Stimulated activated CD8-positive, alpha-beta memory T cell treated with anti-CD3 and anti-CD28 coated beads, Interleukin-4, amount 100 ng/mL, for 1 hour (primary cell): ENCODE measurements at places on chromosomes 12 and 14.

- DNase-seq: no peak
Observed at GRCh38 chr12:104928036-104928745, 29.9 kb downstream of the SLC41A2 start.

GRCh38 chr12:65015850-65016249, 105.3 kb downstream of the WIF1 start:
- DNase-seq: no peak

DNA sequence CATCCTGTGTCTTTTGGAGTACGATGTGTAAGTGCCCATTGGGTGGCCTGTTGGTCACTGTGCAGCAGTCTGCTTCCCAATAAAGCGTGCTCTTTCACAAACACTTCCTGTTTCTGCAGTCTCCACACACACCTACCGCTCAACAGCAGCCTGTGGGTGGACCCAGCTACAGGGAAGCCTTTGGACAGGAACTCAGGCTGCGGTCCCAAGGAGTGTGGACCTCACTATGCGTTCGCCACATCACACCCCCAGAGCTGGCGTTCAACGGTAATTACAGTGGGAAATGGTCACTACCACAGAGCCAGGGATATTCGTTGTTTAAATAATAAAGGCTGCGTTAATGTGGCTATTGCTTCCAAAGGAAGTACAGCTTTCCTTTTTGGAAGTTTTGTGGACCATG, 16.2 kb downstream of the PSMC1 start:
- DNase-seq: no peak

DNA sequence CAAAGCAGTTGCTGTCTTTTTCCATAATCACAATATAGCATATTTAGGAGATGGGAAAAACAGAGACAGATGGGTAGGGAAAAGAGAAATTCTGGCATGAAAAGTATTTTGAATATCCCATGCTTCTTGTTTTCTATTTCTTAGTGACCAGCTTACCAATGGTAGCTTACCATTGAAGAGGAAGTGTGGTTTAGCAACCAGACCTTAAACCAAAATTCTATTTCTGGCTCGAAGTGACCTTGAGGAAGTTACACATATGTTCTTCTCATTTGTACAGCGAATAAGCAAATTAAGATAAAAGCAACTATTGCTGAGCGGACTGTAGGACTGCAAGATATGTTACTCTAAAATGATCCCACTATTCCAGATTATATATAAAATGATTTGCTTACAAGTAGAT, 82.9 kb downstream of the FGD4 start:
- no peak for DNase-seq

DNA sequence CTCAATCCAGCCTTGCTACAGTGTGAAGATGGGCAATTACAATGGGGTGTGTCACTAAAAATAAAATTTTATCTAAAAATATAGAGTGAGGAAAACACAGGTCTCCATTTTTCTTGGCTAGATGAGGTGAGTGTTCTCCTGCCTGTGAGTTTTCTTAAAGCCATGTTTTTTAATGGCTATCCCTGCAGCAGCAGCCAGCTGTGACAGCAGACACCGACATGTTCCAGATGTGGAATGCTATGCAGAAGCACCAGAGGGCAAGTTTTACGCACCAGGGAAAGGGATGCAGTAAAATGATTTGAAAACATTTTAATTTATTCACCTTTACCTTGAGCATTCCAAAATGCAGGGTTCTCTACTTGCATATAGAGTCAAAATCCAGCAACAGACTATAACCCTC, 577.0 kb upstream of the STXBP6 start:
- DNase-seq: no peak

- no peak for DNase-seq
Observed at GRCh38 chr14:93054006-93054405, 61.7 kb downstream of the ITPK1 start.

- no peak for DNase-seq
Observed at GRCh38 chr12:107774349-107775029, at the start of gene ASCL4. Gene ASCL4, plus strand, starts transcription at chr12:107774704. Its CDS starts 515 bp downstream, at chr12:107775219.

- no peak for DNase-seq
Observed at GRCh38 chr14:93926245-93926872, 785 bp upstream of the FAM181A start.

DNA sequence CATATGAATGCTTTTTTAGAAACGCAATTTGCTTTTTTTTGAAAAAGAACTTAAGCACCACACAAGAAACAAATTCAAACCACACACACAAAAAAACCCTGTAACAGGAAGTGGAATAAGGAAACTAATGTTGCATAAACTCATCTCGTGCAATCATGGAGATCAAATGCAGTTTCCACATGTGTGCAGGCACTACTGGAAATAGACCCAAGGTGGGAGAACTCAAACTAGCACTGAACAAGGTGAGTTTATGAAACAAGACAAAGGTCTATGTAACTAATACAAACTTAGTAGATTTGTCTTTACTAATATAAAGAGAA, 17.5 kb downstream of the NIN start:
- no peak for DNase-seq

- no peak for DNase-seq
Observed at GRCh38 chr12:110005319-110005973, 6.2 kb downstream of the ANKRD13A start.

DNA sequence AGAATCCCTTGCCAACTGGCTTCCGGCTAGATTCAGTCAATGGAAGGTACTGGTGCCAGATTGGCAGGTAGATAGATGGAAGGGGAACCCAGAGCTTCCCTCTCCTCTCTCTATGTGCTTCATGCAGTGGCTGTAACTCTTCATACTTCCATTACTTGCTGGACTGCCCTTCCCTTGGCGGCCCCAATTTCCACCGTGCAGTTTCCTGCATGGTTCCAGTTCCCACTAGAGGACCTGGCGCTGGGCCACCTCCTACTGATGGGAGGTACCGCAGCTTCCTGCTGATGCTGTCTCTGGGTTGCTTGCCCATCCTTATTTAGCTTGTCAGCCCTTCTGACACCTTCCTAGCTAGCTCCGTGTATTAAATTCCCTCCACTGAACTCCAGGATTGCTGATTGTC, 226.4 kb downstream of the ANO2 start:
- DNase-seq: no peak

DNA sequence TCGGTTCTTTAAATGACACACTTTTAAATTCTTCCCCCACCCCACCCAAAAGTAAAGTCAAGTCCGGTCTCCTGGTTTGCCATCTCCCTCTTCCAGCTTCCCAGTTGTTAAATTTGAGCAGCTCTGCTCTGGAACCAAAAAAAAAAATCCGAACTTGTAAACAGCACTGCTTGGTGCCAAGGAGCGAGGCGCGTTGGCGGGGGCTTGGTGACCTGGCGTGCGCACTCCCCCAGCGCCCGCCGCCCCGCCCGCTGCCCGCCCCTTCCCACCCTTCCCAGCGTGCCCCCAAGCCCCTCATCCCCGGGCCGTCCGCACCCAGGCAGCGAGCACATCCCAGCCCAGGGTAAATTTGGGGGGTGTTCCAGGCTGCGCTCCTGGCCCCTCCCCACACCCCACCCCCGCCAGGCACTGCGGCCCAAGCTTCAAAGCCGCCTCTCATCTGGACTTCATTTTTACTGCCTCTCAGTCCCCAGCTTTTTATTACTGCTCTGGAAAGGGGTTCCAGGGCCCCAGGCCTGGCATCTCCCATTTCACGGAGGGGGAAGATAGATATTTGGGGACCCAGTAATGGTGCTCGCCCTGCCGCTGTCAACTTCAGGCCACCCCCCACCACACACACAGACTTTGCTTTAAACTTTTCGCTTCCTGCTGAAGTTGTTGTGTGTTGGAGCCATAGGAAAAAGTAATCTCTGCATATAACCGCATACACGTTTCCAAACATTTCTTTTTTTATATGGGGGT, 11.7 kb upstream of the ITGB7 start:
- DNase-seq: no peak

- no peak for DNase-seq
Observed at GRCh38 chr12:7142056-7142644, 12.0 kb downstream of the CLSTN3 start.

DNA sequence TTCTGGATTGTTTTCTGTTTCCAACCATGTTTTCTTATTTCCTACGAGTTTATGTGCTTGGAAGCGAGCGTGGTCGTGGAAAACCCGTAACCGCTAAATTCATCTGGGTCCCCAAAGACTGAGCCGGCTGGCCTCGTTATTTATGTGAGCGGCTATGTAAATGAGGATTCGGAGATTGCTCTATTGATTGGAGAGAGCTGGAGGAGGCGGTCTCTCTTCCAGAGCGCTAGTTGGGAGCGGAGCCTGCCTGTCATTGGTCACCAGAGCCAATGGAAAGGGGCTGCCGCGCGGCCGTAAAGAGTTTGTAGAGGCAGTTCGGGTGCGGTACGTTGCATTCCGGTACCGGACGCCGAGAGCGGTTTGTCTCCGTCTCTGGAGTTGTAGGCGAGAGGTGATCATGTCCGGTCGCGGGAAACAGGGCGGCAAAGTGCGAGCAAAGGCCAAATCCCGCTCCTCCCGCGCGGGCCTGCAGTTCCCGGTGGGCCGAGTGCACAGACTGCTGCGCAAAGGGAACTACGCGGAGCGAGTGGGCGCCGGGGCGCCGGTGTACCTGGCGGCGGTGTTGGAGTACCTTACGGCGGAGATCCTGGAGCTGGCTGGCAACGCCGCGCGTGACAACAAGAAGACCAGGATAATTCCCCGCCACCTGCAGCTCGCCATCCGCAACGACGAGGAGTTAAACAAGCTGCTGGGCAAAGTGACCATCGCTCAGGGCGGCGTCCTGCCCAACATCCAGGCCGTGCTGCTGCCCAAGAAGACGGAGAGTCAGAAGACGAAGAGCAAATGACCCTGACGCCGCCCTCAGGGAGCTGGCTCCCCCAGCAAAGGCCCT, 29.0 kb downstream of the WBP11 start:
- peak; percentile 60 for DNase-seq

- no peak for DNase-seq
Observed at GRCh38 chr12:43761500-43761899, 2.7 kb downstream of the IRAK4 start.

DNA sequence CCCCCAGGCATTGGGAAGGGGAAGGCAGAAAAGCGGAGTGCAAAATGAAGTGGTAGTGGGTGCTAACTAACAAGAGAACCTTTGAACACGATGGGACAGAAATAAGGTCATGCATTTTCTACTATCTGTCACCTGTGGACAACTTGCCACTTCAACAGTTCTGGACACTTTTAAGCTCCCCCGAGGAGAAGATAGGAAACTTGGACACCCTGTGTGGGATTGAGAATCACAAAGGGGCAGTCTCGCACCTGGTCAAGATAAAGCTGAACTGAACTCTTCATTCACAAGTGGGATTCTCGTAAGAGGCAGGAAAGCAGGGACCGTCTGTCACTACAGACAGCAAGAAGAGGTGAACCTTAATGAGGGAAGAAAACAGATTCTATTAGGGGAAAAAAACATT, 51.6 kb downstream of the EIF2S3B start:
- no peak for DNase-seq

GRCh38 chr12:99224237-99224636, 423.3 kb upstream of the GARIN6 start:
- DNase-seq: no peak

DNA sequence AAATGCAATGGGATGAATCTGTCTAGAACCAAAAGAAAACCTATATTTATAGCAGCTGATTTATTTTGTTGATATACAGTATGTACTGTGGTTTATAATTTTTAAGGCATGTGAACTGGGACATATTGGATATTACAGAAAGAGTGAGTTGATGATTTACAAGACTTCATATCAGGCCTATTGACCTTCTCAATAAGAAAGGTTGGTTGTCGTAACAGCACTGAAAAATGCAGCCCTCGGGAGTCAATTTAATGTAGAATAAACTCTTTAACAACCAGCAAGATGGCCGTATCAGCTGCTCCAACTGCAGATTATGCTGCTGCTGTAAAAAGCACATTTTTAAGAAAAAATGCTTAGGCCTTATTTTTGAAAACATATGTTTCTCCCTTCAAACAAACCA, 407.3 kb downstream of the GXYLT1 start:
- DNase-seq: no peak

DNA sequence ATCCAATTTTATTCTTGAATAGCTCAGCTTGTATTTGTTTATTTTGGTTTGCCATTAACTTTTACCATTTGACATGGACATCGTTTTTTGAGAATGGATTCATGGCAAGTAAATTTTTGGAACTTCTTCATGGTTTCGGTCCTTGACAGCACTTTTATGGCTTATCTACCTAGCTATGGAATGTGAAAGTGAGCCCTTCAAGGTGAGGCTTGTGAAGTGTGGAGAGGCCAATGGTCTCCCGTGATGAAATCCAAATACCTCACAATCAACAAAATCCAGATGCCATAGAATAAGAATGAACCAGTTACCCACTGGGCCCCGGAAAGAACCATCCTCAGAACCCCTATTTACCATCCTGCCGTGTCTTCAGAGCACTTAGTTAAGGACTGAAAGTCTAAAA, 978.8 kb downstream of the FSCB start:
- no peak for DNase-seq

- no peak for DNase-seq
Observed at GRCh38 chr12:116474899-116475298, 84.3 kb upstream of the MAP1LC3B2 start.

- DNase-seq: no peak
Observed at GRCh38 chr14:31828946-31829868, 247.9 kb upstream of the ARHGAP5 start.
